ENCODE measurements at places on chromosomes 1 and 21.
A peak's percentile ranks its signal among the peaks of the same experiment; 100 is the strongest.

DNA sequence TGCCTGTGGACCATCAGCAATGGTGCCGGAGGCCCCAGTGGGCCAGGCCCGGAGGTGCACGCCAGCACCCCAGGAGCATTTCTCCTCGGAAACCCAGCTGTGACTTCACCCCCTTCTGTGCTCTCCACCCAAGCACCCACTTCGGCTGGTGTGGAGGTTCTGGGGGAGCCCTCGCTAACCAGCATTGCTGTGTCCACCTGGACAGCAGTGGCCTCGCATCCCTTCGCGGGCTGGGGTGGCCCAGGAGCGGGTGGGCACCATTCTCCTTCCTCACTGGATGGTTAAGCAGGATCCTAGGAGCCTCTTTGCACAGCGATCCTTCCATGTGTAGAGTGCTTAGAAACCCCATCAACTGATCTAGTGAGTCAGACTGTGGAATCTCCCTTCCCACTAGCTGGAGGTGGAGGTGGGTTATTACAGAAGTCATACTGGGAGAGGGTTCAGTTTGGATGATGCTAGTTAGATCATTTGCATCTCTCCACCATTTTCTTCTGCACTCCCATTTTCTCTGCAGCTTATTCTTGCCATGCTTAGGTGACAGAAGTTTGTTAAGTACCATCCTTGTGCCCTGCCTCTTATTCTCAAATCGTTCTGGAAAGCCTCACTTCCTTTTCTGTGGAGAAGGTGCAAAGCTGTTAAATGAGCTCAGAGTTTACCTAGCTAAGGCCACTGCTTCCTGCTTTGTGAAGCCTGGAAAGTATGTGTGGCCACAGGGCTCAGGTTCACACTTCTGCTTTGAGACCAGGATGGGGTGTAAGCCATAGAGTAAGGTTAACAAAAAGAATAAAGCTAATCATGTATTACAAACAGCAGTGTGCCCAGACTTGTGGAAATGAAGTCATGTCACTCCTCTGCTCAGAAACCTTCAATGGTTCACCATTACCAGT is 32.3 kb downstream of the TBX19 start:
- peak; percentile 9 for DNase-seq

DNA sequence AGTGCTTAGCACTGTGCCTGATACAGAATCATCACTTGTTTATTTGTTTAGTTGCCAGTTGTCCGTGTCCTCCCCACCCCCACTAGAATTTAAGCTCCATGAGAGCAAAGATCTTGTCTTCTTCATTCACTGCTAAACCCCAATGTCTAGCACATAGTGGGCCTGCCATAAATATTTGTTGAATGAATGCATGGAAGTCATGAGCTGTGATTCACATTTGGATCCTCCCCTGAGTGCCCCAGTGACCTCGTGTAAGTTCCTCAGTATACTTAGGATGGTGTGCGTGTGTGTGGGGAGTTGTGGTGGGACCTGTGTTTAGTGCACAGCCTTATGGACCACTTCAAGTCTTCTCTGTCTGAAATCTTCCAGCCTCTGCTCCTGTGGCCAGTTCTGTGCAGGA is 23.1 kb downstream of the IER5 start:
- DNase-seq, result no peak

DNA sequence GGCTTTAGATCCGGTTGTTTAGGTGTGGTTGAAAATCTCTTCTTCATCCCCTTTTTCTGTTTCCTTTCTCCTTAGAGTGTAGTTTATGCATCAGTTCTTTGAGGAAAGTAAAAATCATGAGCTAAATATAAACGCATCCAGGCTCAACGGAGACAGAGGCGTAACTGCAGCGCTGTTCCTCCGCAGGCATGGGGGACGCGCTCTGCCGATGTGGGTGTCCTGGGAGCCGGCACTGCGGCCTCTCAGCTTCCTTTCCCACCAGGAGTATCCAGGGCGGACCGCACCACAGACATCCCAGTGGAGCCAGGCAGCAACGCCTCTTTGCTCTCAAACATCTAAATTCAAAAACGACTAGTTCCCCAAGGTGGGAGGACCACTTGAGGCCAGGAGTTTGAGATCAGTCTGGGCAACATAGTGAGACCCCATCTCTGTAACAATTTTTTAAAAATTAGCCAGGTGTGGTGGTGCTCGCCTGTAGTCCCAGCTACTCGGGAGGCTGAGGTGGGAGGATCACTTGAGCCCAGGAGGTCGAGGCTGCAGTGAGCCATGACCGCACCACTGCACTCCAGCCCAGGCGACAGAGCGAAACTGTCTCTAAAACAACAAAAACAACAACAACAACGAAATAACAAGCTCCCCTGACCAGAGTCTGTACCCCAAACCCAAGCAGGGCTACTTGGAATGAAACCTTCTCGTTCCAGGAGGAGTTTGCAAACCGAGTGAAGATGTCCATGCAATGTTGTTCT is 16.4 kb downstream of the SLC45A1 start:
- DNase-seq, result no peak

GRCh38 chr1:93605812-93606512 is 75.7 kb downstream of the BCAR3 start:
- no peak for DNase-seq

DNA sequence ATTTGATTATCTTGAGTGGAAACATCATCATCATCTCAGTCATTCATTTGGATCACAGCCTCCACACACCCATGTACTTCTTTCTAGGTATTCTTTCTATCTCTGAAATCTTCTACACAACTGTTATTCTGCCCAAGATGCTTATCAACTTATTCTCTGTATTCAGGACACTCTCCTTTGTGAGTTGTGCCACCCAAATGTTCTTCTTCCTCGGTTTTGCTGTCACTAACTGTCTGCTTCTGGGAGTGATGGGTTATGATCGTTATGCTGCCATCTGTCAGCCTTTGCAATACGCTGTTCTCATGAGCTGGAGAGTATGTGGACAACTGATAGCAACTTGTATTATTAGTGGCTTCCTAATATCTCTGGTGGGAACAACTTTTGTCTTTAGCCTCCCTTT is 19.3 kb downstream of the OR10R2 start:
- DNase-seq, result no peak

- DNase-seq, result no peak
Measured at GRCh38 chr1:2212274-2212531, 15.9 kb upstream of the SKI start.

DNA sequence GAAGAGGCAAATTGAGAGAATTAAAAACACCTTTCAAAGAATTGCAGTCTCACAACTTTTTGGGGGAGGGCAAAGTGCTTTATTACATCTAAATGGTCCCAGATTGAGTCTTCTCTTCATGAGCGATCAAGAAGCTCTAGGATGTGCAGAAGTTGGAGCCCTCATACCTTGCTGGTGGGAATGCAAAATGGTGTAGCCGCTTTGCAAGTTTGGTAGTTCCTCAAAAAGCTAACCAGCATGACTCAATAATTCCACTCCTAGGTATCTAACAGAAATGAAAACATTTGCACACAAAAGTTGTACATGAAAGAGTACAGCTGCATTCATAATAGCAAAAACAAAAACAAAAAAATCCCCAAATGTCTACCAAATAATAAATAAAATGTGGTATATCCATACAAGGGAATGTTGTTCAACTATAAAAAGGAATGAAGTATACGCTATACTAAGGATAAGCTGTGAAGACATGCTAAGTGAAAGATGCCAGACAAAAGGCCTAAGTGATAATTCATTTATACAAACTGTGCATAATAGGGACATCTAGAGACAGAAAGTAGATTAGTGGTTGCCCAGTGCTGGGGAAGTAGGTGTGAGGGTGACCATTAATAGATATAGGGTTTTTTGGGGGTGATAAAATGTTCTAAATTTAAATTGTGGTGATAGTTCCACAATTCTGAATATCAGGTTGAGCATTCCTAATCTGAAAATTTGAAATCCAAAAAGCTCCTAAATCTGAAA is 55.2 kb downstream of the SELENOF start:
- DNase-seq, result no peak

DNA sequence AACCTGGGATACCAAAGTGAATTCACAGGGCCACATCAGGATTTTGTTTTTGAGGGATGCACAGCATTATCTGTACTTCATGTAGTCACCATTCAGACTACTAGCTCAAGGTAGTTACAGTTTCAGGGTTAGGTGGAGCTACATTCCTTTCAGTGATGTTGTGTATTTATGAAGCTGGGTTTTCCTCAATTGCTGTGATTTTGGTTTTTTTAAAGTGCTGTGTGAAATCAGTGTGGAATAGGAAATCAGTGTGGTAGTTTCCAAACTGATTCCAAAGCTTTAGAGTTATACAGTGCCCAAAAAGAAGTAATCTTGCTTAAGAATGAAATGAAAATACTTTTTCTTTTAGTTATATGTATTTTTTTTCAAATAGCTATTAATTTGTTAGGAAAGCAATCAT is 95.8 kb downstream of the PKN2 start:
- DNase-seq, result no peak

DNA sequence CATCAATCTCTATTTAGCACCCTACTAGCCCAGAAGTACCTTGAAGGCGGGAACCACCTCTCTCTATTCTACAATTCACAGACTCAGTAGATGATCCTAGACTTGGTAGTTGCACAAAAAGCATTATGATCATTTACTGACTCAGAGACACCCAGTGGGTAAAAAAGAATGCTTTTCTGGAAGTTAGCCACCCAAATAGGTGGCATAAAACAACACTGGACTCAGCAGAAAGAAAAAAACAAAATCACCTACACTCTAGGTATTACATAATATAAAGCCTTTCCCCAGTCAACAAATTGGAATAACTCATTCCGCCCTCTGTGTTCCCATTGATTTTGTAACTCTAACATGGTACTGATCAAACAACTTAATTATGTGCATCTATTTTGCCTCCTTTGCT is 126.3 kb downstream of the PTPN14 start:
- DNase-seq, result no peak

DNA sequence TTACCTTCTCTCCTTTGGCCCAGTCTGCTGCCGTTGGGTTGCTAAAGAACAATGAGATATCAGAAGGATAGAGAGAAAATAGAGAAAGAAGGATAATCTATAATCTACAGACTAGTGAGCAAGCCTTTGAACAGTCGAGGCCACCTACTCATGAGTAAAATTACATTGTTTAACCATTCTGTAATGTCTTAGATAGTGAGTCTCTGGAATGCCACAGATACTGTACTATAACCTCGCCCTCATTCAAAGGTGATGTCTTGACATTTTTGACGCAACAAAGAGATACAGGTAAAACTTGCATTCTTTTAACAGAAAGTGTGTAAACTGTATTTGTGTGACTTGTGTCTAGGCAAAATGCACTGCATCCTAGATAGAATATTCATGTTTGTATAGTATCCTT is 77.9 kb downstream of the LAMC1 start:
- no peak for DNase-seq

DNA sequence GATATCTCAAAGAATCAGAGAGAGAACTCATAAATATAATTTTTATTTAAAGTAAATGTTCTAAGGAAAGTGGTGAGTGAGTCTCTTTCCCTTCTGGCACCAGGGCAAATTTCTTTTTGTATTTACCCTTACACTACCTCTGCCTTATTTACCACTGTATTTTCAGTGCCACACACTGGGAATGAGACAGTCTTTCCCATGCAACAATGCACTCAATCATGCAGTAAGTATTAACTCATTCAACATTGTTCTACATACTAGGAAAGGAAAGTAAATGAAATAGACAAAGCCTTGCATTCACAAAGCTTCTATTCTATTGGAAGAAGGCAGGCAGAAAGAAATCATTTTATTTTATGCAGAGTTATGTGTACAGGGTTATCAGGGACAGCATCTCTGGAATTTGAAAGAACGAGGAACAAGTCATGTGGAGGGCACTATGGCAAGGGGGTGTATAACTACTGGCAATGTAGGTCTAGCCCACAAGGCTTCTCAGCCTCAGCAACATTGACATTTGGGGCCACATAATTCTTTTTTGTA is 129.8 kb upstream of the PRDX6 start:
- no peak for DNase-seq

- DNase-seq, result no peak
Measured at GRCh38 chr1:167173516-167174184, 47.0 kb upstream of the POU2F1 start.

GRCh38 chr1:41319807-41320711 is 41.2 kb upstream of the FOXO6 start:
- no peak for DNase-seq

DNA sequence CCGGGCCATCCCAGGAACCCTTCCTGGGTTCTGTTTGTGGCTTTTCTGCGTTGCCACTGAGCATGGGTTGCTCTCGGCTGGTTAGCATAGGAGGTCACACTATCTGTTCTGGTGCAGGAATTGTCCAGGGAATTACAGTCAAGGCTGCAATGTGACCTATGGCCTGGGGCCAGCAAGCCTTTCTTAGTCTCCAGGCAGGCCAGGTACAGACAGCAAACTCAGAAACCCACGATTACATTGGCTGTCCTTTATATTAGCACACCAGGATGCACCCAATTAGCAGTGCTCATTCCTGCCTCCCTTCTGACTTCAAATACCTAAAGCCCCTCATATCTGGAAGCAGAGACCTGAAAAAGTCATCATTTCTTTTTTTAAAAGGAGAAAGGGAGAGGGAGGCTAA is 55.2 kb downstream of the CD247 start:
- no peak for DNase-seq

- DNase-seq, result no peak
Measured at GRCh38 chr1:14369526-14370213, 228.8 kb upstream of the KAZN start.

GRCh38 chr1:237975903-237976302 is 85.2 kb upstream of the ZP4 start:
- DNase-seq, result no peak

DNA sequence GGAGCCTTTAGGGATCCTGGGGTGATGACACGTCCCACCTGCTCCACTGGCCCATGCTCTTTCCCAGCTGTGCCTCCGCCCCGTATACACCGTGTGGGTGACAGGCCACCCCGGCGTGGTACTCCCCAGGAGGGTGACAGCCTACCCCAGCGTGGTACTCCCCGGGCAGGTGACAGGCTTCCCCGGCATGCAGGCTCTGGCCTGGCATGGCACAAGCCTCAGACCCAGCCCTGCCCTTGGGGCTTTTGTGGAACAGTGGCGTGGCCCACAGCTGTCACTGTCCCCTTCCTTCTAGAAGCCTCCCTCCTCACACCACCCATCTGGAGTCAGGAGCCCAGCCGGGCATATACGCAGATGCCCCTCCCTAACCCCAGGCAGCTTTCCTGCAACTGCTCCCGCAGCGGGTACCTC is 4.7 kb upstream of the PFKL start:
- DNase-seq, result no peak

DNA sequence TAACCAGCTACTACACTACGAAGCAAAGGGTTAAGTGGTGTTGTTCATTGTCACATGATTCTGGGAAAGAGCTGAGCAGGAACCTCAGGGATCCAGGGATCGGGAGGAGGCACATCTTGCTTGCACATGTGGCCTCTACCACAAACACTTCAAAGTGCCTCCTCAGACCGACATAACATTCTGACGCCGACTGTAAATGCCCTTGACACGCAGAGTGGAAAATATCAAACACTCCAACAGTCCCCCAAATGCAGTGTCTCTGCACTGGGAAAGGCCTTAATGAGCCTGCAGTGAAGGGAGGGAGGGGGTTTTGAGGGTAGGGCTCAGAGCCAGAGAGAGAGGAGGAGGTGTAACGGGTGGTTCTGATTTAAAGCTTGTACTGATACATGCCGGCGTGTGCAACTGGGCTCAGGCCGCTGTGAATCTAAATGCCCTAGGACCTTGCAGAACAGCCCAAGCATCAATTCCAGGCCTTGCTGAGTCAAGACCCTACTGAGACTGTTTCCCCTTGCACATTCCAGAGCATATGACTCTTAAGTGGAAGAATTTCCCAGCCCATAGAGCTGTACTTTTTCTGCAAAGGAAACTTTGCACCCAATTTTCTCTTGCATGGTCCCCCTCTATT is 163.7 kb downstream of the NTMT2 start:
- no peak for DNase-seq

GRCh38 chr1:35319988-35320713 is 51.6 kb downstream of the ZMYM4 start:
- DNase-seq, result no peak

Data from GM18507 (cell line).